ENCODE measurements at places on chromosomes 5 and 9.

- no peak for DNase-seq
These were observed 104.0 kb upstream of the ATP10B start for GRCh38 chr5:160956051-160956450.

- no peak for DNase-seq
These were observed 394.3 kb downstream of the GADD45G start for GRCh38 chr9:89999176-89999533.

GRCh38 chr9:93361995-93362394 is 89.5 kb upstream of the FAM120A start:
- no peak for DNase-seq

- no peak for DNase-seq
These were observed at the start of gene GALNT10 for GRCh38 chr5:154190595-154191304. GALNT10 (plus strand) TSS chr5:154190733; CDS start chr5:154190867, 134 bp downstream.

GRCh38 chr9:86064220-86064619 is 35.1 kb downstream of the GOLM1 start:
- DNase-seq = no peak

GRCh38 chr5:150642567-150642927 is 2.1 kb downstream of the SYNPO start:
- no peak for DNase-seq

DNA sequence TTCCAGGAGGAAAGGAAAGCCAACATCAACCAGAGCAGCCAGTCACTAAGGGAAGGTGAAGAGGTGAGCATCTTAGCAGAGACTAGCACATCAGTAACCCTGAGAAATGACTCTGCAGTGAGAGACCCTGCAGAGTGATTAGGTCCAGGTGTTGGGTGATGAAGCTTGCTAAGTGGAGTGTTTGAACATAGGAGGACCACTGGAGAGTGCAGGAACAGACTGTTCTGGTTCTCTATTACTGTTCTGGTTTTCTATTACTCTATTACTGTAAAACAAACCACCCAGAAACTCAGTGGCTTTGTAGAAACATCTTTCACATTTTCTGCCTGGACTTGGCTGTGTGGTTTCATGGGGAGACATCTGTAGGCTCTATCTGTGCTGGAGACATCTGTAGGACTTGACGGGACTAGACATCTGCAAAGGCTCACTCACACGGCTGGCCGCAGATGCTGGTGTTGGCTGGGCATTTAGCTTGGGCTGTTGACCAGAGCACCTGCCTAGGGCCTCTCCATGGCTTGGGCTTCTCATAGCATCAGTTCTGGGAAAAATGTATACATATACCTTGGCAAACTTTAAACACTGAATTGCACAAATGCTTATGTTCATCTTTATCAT is 33.4 kb upstream of the SPATA31E1 start:
- no peak for DNase-seq

- no peak for DNase-seq
These were observed 117.5 kb upstream of the LMX1B start for GRCh38 chr9:126496181-126496576.

- DNase-seq = no peak
These were observed 2.0 kb upstream of the MEIKIN start for GRCh38 chr5:131947445-131947844.

- no peak for DNase-seq
These were observed 134.0 kb downstream of the SLC1A3 start for GRCh38 chr5:36740259-36740898.

GRCh38 chr5:94562327-94562971 is 56.0 kb downstream of the KIAA0825 start:
- no peak for DNase-seq

- DNase-seq = no peak
These were observed 46.3 kb downstream of the DENND1A start for GRCh38 chr9:123883634-123884033.

- DNase-seq = no peak
These were observed 317.9 kb upstream of the ITGA1 start for GRCh38 chr5:52469835-52470234.

- DNase-seq = no peak
These were observed 32.1 kb upstream of the RNF130 start for GRCh38 chr5:180103487-180104167.

- no peak for DNase-seq
These were observed 15.3 kb upstream of the F2RL2 start for GRCh38 chr5:76638479-76638878.

GRCh38 chr5:169651526-169651925 is 14.5 kb downstream of the DOCK2 start:
- DNase-seq = no peak

GRCh38 chr9:133089271-133089671 is 27.5 kb downstream of the CEL start:
- DNase-seq = no peak

DNA sequence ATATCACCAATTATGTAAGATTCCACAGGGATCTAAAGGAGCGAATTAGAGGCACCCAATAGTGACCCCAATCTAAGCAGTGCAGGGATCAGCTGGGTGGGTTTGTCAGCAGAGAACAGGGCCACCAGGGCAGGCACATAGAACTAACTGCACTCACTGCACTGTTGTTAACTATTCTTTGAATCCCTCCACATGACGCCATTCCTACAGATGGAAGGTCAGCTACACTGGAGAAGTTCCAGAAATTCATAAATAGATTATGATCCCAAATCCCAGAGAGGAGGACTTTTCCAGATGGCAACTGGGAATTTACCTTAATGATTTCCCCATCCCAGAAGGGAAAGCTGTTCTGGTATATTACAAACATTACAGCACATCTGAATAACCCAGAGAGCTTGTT is 84.2 kb downstream of the THBS4 start:
- no peak for DNase-seq

DNA sequence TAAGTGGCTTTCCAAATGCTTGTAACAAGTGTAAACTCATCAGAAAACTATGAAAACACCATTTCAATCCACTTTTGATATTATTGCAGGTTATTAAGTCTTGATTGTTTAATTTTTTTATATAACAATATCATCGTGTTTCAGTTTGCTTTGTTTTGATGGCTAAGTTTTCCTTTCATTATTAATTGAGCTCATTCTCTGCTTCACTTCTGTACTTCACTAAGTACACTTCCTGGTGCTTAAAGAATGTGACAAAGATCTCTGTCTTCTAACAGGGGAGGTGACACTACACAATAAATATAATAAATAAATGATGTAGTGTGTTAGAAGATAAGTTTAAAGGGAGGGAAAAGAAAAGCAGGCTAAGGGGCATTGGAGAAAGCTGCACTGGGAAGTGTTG is 13.0 kb upstream of the RAD23B start:
- no peak for DNase-seq

DNA sequence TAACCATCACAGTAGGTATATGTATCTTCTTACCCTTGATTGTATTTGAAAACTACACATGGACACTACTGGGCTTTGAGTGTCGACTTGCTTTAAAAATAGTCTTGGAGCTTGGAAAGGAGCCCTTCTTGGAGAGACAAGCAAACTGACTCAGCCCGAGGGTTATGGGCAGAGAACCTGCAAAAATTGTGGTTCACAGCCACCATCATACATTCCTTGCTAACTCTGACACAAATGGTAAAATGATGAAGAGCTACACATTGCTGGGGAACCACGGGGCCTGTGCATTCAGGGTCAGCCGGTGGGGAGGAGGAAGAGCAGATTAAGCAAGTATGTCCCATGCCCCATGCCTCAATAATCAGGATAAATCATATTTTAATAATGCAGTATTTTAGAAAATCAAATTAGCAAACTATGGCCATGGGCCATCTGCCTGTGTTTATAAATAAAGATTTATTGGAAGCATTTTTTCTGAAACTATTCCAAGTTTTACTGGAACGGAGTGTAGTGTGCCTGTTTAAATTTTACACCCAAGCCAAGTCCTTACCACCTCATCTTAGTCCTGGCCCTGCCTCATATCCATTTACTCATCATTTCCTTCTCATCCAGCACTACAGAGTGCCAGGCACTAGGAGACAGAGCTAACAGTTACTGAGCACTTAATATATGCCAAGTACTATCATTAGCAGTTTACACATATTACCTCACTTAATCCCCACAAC is 195.7 kb downstream of the PALM2AKAP2 start:
- DNase-seq = no peak

DNA sequence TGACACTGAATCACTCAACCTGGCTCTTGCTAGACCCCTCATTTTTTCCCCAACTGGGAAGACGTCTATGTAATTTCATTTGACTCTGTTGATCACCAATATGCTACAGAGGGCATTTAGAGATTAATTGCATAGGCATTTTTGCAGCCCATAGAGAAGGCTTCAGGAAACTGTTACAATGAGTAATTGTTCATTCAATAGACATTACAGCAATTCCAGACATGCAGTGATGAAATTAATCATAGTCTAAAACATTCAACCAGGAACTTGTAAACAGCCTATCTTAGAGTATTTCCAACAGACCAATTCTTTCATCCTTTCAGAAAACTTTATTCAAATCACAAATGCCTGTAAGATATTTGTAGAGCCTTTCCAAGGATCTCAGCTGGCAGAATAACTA is 122.3 kb downstream of the MARCHF11 start:
- DNase-seq = no peak

- no peak for DNase-seq
These were observed 20.1 kb downstream of the ODF2 start for GRCh38 chr9:128475867-128476266.

DNA sequence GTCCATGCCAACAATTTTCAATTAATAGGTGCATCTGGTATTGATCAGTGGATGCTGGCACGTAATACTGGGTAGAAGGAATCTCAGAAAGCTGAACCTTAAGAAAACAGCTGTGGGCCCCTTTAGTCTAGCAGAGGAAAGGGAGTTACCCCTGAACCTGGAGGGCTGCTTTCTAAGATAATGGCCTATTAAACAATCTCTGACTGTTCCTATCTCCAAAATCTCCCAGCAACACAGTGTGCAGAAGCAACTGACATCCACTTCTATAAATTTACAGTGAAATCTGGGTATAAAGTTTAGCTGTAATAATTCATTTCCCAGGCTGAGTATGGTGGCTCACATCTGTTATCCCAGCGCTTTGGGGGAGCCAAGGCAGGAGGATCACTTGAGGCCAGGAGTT is 198.8 kb downstream of the MAPKAP1 start:
- no peak for DNase-seq

- no peak for DNase-seq
These were observed 213.7 kb downstream of the TLR4 start for GRCh38 chr9:117917873-117918272.

GRCh38 chr9:120999317-120999716 is 50.8 kb downstream of the C5 start:
- no peak for DNase-seq

GRCh38 chr9:6922124-6922676 is 164.4 kb downstream of the KDM4C start:
- DNase-seq = no peak

- no peak for DNase-seq
These were observed 50.9 kb downstream of the RXRA start for GRCh38 chr9:134377143-134377484.

- no peak for DNase-seq
These were observed 49.2 kb upstream of the CTNNAL1 start for GRCh38 chr9:109062543-109062942.

All from CMK (cell line).